ENCODE measurements at places on chromosomes 1 and 21.

GRCh38 chr1:154403261-154403943 lies 1.7 kb upstream of the IL6R start:
- DNase-seq, result no peak

- DNase-seq, result peak; percentile 31
These were observed 1300.0 kb downstream of the PLA2G4A start for GRCh38 chr1:188128761-188129160.

- DNase-seq, result no peak
These were observed 56.4 kb downstream of the DISP3 start for GRCh38 chr1:11535316-11535715.

- DNase-seq, result peak; percentile 44
These were observed 436 bp upstream of the TTLL7 start for GRCh38 chr1:83999316-83999819.

GRCh38 chr1:239367196-239367810 lies 19.1 kb upstream of the CHRM3 start:
- no peak for DNase-seq

DNA sequence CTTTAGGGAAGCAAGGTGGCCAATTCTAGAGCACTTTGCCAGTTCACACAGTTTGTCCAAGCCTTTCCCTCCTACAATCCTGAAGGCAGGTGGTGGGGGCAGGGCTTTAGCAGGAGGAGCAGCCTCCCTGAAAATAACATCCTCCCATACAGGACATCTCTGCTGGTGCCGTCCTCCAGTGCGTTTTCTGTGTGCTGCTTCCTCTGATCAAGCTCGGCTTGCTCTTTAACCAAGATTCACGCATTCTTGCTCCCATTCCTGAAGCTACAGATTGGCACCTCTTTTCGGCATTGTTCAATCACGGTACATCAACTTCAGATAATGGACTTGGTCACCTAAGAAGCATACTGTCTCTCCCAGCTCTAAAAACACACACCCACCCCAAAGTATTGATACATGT lies 7.5 kb upstream of the DPT start:
- DNase-seq, result no peak

DNA sequence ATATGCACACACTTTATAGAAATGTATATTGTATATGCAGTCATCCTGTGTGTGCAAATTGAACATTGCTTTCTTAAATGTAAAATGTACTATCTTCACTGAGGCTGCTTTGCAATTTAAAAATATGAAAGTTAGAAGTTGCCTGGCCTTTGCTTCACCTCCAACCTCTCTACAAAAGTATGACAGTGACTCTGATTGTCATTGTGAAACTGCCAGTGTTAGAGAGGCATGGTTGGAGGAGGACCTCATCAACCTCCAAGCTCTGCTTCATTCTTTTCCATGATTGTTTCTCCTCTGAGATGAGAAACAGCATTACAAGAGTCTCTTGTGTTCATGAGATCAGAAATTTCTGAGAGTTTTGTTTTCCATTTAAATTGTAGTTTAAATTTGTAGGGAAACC lies 185.5 kb downstream of the ZC3H11B start:
- DNase-seq, result no peak

GRCh38 chr1:156838972-156839371 lies 19.9 kb downstream of the INSRR start:
- no peak for DNase-seq

DNA sequence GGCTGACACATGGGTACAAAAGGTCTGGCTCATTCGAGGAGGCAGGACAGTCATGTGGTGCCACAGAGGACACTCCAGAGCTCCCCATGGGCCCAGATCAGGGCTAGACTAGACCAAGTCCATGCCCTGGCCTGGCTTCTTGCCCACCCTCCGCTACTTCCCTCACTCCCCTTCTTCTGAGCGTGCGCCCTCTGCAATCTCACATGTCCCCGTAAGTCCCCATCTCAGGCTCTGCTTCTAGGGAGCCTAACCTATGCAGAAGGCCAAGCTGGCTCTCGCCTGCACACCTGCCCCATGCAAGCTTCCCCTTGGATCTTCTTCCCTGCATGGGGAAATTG lies 553.6 kb downstream of the PTPRU start:
- no peak for DNase-seq

DNA sequence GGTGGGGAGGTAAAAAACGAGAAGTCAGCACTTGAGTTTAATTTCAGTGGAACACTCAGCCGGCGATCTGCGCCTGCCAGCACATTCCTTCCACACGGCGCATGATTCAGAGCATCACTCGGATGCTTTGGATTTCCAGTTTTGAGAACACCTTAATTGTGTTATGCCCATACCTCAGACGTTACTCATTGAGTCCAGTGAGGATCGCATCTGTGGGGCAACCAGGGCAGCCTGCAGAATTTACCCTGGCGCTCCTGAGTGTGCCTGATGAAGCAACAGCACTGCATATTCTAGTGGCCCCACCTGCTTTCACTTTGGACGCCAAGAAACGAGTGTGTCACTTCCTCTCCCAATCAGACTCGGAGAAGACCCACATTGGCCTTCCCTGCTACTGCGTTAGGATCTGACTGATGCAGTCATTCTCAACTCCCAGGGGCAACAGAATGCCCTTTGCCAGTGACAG lies 19.9 kb downstream of the FAM89A start:
- DNase-seq, result no peak

DNA sequence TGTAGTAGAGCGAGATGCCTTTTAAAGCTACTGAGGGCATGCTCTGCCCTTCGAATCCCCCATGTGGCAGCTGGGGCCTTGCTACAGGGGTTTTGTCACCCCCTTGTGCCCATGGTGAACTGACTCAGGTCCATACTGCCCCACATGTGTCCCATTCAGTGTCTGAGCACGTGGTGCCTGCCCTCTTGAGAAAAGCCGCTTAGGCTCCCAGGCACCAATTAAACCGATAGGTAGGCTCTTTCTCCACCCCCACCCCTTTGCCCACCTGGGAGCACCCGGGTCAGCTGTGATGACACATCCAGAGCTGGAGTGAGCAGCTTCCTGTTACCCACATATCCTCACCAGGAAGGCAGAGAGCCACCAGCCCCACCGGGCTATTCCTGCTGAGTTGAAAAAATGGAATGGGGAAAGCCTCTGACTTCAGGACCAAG lies 30.5 kb downstream of the TMCC2 start:
- DNase-seq, result peak; percentile 76

DNA sequence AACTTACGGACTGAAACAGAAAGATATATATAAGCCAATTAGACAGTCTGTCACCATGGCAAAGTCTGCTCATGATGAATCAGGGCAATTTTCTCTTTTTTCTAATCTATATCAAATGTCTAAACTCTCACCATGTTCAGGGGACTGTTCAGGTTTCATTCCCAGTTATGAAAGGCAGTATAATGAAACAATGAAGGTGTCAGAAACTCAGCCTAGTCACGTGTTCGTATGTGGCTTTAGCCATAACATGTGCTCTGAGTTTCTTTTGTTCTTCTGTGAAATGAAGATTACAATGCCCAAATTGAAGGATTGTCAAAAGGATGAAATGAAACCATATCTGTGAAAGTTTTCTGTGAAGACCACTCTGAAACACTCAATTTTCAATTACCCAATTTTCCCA lies 392.9 kb downstream of the DSCAM start:
- no peak for DNase-seq

DNA sequence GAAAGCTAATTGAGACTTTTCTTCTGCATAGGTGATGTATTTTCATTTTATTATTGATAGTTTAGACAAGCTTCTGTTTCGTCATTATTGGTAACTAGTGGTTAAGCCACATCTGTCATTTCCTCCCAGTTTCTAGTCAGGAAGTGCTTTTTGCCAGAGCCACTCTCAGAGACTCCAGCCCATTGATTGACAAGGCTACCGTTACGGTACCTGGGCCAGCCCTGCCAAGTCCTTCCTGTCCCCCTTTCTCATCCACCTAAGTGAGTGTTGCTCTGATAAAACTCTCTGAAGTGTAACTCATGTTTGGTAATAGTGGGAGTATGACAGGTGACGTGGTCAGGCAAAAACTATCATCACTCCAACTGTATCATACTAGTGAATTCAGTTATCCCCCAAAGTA lies 29.6 kb upstream of the AGL start:
- DNase-seq, result no peak

GRCh38 chr1:64845831-64846425 lies 101.1 kb downstream of the RAVER2 start:
- no peak for DNase-seq

DNA sequence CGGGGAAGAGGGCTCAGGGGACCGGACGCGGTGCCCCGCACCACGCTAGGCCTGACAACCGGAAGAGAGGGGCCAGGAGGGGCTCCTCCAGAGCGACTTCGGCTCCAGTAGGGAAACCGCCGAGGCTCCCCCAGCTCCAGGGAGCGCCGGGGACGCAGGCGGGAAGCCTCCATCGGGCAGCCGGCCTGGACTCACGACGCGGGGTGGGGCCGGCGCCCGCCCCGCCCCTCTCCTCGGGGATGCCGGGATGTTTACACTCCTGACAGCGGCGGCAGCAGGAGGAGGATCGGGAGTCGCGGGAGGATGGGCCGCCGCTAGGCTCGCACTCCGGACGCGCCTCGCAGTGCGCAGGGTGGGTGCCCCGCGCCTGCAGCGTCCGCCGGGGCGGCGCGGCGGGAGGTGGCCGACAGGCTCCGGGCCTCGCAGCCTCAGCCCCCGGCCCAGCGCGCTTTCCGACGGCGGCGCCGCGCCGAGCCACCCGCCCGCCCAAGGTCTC lies at the start of gene NEK7:
NEK7 (plus strand) TSS at position 254 of the 496 bp plus-strand sequence. CDS start 75,583 bp downstream, outside the sequence.
- DNase-seq, result peak; percentile 73

DNA sequence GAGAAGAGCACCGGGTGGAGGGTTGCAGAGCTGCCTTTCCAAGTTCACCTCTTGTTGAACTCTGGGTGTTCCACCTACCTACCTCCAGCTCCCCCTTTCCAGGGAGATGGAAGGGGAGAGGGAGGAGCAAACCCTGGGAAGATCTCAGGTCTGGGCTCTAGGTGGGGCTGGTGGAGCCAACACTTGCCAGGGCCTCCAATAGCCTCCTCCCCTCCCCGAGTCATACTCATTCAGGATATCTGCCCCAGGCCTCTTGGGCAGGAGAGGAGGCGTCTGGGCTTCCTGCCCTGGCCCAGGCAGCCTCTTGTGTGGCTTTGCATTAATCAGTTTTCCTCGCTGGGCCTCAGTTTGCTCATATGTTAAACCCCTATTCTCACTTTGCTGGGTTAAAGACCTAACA lies 13.4 kb downstream of the RAP1GAP start:
- DNase-seq, result peak; percentile 71

GRCh38 chr21:38718481-38718880 lies 87.2 kb upstream of the ETS2 start:
- DNase-seq, result no peak

GRCh38 chr1:88595355-88596002 lies 88.6 kb upstream of the PKN2 start:
- DNase-seq, result peak; percentile 64

GRCh38 chr1:9877962-9878361 lies 32.1 kb downstream of the CTNNBIP1 start:
- DNase-seq, result peak; percentile 86

- DNase-seq, result peak; percentile 67
These were observed 38.6 kb downstream of the C21orf91 start for GRCh38 chr21:17780539-17780938.

DNA sequence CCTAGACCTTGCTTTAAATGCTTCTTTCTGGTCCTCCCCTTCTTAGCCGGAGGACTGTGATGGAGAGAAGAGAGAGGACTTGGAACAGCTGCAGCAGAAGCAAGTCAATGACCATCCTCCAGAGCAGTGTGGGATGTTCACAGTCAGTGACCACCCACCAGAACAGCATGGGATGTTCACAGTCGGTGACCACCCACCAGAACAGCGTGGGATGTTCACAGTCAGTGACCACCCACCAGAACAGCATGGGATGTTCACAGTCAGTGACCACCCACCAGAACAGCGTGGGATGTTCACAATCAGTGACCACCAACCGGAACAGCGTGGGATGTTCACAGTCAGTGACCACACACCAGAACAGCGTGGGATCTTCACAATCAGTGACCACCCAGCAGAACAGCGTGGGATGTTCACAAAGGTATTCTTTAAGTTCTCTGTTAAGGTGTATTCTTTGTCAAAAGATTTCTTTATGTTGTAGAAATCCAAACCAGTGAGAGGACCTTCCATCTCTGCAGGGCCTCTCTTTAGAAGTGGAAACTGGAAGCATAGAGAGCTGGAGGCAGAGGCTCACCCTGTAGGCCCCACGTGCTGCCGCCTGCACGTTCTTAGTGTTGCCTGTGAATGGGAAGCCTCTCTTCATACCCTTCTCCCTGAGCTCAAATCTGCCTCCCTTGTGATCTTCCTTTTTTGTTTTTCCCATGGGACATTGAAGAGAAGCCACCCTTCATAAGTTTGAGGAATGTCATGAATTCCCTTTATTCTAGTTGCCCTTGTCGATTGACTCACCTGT lies 10.6 kb downstream of the PCNT start:
- DNase-seq, result no peak

DNA sequence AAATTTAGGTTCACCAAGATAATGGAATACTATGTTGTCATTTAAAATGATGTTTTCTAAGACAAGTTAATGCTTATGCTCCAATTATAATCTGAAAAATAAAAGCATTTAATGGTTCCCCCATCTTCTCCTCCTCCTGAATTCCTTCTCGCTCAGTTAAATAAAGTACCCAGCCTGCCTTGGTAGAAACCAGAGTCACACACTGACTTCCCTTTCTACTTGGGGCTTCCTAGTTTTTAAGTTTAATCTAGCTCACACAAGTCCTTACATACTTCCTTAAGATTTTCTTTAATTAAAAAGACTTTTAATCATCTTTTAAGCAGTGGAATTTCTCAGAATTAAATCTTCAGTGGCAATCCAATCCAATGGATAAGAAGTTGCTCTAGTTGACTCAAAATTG lies 32.9 kb downstream of the CD58 start:
- DNase-seq, result no peak

- DNase-seq, result no peak
These were observed 16.0 kb upstream of the PROK1 start for GRCh38 chr1:110434946-110435345.

DNA sequence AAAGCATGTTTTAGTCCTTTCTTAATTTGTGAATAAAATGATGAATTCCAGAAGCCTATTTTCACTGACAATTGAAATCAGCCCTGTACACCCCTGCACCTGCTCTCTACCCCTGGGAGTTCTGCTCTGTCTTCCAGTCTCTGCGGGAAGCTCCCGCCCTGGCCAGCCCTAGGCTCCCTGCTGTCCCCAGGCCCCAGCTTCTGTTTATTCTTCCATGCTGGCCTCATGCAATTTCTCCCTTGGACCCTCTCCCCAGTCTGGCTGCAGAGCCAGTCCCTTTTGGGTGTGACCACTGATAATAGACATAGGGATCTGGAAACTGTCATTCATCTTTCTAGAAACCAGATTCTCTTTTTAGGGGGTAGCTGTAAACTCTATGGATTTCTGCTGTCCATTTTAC lies 258.6 kb downstream of the GRIK3 start:
- DNase-seq, result no peak

Data from bronchial epithelial cell (primary cell).